ENCODE measurements at places on chromosomes 13 and 19.
A peak's percentile ranks its signal among the peaks of the same experiment; 100 is the strongest.

DNA sequence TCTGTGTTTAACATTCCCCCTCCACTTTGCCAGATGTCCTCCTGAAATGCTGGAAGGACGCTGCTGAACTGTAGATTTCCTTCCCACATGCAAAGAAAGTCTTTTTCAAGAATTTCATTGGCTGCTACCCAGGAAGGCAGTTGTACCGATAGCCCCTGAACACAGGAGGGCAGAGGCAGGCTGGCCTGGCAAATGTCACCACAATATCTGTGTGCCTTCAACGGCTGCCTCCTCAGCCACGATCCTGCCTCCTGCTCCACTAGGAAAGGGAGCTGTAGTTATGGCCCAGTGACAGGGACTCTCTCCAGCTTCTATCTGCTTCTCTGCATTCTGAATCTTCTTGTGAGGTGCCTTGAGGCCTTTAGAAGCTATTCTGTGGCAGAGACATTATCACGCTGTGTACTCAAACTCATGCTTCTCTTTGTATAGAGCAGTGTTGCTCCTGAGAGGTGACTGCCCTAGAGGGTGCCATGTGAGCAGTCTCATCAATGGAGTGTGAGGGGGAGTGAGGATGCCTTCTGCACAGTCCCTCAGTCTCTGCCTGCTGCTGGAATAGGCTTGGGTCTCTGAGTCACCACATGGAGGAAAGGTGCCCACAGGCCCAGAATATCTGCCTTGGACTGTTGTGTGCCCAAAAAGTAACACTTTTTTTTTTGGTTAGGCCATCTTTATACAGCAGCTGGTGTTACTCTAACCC lies 279.8 kb downstream of the DNAJC15 start:
- no peak for DNase-seq

DNA sequence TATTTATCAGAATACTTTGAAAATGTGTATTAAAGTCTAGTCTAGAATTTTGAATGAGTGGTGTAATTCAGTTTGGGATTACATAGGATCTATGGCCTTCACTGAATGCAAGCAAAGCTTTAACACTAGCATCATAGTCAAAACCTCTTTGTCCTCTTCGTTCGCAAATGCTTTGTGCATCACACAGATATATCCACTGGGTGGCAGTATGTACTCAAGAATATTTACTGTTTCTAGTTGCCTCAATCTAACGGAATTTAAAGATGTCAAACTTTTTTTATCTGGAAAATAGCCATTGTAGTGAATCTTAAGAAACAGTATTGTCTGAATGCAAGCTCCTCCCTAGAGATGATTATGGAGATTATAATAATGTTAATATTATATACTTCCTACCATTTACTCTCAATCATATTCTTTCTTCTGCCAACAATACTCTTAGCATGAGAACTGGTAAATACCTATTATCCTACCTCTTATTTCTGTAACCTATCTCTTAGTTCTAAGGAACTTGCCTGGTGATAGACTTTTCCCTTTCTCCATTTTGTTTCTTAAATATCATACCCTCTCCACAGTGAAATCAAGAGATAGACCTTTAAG lies 25.8 kb downstream of the LACC1 start:
- no peak for DNase-seq

- no peak for DNase-seq
These were observed 19.6 kb downstream of the MPND start for GRCh38 chr19:4362831-4363545.

DNA sequence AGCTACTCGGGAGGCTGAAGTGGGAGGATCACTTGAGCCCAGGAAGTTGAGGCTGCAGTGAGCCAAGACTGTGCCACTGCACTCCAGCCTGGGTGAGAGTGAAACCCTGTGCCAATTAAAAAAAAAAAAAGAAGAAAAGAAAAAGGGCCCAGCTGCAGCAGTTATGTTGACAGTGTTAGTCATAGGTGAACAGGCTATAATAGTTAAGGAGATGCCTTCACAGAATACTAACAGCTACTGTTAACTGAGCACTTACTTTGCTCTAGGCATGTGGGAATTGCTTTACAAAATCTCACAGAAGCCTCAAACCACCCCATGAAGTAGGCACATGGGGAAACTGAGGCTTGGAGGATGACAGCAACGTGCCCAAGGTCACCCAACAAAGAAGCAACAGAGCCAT lies 3.9 kb downstream of the FBXO17 start:
- no peak for DNase-seq

- peak; percentile 74 for DNase-seq
These were observed 7.1 kb downstream of the SPRED3 start for GRCh38 chr19:38395381-38396114.

- DNase-seq: peak; percentile 35
These were observed 237.5 kb downstream of the COG6 start for GRCh38 chr13:39892721-39893685.

DNA sequence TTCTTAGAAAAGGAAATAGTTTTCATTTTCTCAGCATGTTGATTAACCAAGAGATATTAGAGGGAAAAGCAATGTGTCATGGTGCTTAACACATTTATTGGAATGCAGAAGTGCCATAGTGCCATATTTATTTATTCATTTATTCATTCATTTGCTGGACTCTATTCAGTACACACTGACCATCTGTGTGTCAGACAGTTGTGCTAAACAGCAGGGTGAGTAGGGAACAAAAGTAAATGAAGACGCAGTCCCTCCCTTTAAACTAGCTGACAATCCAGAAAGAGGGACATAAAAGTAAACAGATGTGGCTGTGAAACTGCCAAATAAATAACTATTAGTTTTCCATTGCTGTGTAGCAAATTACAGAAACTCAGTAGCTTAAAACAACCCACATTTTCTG lies 323.7 kb downstream of the MTUS2 start:
- DNase-seq: no peak

Measured in activated naive CD8-positive, alpha-beta T cell treated with anti-CD3 and anti-CD28 coated beads, Interleukin-2, amount 10 ng/mL, durations not matched to agents 7 days and 5 days (primary cell).